Epithelial cell of proximal tubule (primary cell): ENCODE measurements at places on chromosomes 13 and 19. TPM values are rescaled to one million over a fixed set of nuclear protein-coding genes. Genes with fewer than 3 reads are reported as not detected.

The KCNK6 gene
- 3.8 and 3.9 TPM in 2 replicates for total RNA-seq

The GJA3 gene
- 0.14 and 0.58 TPM in 2 replicates for total RNA-seq

The GPC6 gene
- 10.2 and 18.7 TPM in 2 replicates for total RNA-seq

The PROZ gene
- not detected in 2 replicates for total RNA-seq

The IZUMO2 gene
- 0.29 TPM in 1 of 2 replicates, not detected in the other for total RNA-seq

The ZNF77 gene
- 1.6 and 2.6 TPM in 2 replicates for total RNA-seq

The GPR12 gene
- not detected in 2 replicates for total RNA-seq

DNA sequence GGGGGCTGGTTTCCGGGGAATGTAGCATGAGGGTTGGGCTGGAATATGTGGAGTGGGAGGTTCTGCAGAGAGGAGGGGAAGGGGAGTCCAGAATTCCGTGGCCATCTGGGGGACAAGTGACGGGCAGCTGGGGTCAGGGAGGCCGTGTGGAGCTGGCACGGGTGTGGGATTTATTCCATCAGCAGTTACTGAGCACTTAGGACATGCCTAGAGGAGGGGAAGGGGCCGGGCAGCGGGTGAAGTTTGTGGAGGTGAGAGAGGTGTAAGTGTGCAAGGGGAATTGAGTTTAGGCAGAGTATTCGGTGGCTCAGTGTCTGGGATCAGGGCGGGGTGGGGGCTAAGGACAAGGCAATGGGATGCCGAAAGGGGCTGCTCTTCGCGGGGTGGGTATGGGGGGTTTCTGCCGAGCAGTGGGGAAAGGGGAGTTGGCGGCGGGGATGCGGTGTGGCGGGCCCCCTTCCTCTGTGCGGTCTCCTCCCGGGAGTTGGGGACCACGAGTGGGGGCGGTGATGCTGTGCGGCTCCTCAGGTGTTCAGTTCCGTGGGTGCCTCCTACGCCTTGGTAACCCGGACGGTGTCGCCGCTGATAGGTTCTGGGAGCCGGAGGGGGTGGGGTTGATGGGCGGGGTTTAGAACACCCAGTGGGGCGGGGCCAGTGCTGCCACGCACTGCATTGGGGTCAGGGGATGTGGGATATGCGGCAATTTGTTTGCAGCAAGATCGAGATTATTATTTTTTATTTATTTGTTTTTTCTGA, 5.4 kb downstream of the CCDC61 start:
- no peak for DNase-seq

DNA sequence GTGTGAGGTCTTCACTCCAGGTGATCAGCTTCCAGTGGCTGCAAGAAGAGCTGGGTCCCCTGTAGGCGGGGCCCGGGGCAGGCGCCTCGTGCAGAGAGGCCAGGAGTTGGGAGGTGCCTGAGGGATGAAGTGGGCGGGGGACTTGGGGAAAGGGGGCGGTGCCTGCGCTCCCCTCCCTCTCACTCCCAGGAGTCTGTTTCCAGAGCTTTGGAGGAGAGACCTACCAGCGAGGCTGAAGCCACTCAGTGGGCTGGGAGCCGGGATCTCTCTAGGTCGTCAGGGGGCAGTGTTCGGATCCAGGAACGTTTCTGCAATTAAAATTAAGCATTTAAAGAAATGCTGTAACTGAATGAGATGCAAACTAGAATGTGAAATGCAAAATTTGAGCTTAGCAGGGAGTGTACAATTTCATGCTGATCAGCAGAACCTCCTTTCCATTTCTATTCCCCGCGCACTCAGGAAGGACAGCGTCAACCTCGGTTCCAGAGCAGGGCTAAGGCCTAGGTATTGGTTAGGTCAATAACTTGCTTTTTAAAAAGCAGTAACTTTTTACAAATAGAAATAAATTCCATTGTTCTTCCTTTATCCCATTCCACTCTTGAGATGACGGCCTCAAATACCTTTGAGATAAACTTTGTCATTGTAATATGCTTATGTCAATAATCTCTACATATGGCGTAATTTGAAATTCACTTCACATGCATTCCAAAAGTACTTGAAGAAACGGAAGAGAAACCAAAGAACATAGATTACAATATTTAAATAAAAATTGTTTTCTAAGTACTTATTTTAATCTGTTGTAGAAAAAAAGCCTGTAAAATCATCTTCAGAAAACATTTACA, 11.6 kb downstream of the ZNF160 start:
- no peak for DNase-seq

GRCh38 chr19:45746866-45747265, 13.6 kb downstream of the MEIOSIN start:
- no peak for DNase-seq

- no peak for DNase-seq
Measured at GRCh38 chr19:18253716-18254115, 20.5 kb downstream of the IQCN start.

GRCh38 chr19:12603714-12604113, 6.9 kb downstream of the ZNF490 start:
- DNase-seq = no peak

DNA sequence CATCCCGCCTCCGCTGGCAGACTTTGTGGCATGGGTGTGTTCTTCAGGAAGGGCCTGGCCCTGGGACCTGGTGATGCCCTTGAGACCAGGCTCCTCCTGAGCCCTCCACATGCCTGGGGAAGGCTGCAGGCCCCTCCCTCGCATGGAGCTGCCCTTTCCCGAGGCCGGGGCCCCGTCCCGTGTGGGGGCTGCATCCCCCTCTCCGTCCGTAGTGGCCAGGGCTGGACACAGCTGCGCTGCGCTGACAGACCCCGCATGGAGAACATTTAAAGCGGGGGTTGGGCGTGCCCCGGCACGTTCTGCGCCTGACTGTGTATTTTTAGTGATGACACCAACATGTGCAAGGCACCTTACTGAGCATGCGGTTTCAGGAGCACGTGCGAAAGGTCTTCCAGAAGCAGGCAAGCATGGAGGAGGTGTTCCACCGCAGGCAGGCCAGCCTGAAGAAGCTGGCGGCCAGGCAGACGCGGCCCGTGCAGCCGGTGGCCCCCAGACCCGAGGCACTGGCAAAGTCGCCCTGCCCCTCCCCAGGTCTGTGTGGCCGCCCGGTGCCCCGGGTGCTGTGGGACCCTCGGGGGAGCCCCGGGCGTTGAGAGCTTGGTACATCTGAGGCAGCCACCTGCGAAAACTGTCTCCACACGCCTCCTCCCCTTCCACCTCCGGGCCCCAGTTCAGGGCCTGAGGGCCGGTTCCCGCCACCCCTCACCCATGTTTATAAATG, 28.8 kb upstream of the F7 start:
- DNase-seq = no peak

- no peak for DNase-seq
Measured at GRCh38 chr13:103184413-103184812, 118.2 kb upstream of the SLC10A2 start.

DNA sequence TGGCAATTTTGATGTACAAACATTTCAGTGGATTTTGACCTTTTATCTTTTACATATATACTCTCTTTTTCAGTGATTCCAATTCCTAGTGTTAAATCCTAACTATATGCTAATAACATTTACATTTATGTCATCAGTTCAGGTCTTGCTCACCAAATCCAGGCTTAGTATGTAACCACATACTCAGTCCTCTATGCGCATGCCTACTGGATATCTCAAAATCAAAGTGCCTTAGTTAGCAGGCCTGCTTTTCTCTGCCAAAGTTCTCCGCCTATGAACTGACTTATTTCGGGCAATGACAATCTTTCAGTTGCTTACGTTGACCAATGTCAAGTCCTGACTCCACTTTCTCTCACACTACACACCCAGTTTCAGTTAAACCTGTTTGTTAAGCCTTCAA, 478.5 kb upstream of the SLITRK1 start:
- no peak for DNase-seq

GRCh38 chr19:3556978-3557460, 367 bp downstream of the MFSD12 start:
- DNase-seq = no peak

DNA sequence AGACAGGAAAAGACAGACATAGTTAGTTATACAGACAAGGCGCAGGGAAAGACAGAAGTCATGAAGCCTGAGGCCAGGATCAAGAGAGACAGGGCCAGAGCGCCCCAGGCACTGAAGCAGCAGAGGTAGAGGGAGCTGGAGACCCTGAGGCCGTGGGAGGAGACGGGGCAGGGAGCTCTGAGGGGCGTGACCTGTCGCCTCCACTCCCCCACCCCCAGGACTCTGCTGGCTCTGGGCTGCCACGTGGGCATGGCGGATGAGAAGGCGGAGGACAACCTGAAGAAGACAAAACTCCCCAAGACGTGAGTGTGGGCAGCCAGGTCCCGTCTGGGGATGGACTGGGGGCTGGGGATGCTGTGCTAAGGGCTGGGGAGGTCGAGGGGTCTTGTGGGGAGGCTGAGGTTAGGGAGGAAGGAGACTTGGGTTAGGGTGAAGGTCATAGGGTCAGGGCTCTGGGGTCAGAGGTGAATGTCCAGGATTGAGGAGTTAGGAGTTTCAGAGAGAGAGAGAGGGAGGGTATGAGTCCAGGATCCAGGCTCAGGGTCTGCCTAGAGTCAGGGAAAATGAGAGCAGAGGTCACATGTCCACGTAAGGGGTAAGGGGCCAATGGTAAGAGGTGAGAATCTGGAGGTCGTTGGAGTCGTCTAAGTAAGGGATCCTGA, 31.1 kb downstream of the RYR1 start:
- DNase-seq = no peak

DNA sequence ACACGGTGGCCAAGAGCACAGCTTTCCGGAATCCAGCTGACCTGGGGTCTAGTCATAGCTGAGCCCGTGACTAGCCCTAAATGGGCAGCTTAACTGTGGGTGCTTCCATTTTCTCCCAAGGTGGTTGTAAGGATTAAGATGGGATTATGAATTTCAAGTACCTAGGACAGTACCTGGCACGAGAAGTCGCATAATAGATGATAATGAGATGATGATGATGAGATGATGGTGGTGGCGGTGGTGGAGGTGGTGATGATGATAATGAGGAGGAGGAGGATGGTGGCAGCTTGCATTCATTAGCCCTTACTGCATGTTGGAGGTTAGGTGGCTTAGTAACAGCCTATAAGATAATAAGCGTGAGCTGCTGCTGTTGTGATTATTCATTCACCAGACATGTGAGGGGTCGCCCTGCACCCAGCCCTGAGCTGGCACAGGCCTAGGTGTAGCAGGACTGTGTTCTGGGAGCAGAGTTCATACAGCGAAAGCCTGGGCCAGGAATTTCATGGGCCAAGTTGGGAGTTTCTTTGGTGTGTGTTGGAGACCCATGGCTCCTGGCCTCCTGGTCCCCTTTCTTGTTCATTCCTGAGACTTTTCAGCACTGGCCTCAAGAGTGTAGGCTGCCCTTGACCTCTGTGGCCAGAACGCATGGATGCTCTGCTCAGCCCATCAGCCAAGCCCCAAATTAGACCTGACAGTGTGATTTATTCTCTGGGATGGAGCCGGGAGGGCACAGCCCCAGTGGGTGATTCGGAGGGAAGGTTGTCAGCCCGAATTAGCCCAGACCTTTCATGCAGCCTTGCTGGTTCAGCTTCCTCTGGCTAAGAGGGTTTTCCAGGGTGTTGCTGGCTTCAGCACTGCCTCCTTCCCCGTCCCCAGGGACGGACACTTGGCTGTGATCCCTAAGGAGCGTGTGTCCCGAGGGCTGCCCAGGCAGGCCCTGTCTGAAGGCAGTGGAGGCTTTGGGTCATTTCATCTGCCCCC, 128.8 kb downstream of the SIPA1L3 start:
- no peak for DNase-seq

DNA sequence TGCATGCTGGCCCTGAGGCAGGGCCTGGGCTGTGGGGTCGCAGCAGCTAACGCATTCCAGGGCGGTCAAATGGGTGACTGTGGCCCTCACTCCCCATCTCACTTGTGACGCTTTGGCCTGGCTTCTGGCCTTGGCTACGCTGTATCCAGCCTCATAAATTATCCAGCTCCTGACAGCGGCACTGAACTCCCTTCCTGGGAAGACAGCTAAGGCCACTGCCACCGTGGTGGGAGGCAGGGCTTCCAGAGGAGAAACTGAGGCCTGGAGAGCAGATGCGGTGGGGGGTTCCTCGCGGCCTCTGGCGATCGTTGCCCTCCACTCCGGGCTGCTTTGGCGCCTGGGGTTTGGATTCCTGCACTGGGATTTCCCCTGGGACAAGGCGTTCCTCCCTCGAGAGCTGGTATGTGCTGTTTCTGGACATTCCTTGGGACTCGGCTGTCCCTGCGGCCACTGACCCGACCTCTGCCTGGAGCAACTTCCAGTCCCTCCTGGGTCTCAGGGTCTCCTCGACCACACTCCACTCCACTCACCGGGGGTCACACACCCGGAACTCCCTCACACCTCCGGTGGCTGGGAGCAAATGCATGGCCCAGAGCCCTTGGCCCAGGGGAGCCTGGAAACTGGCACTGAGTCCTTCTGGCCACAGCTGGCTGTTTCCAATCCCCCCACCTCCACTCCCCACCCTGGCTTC, 3.4 kb downstream of the TBXA2R start:
- no peak for DNase-seq

DNA sequence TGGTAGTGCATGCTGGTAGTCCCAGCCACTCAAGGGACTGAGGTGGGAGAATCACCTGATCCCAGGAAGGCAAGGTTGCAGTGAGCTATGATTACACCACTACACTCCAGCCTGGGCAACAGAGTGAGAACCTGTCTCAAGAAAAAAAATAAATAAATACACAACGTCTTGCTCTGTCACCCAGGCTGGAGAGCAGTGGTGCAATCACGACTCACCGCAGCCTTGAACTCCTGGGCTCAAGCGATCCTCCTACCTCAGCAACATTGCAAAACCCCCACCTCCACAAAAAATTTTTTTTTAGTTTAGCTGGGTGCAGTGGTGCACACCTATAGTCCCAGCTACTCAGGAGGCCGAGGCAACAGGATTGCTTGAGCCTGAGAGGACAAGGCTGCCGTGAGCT, 8.8 kb downstream of the TPM4 start:
- no peak for DNase-seq

DNA sequence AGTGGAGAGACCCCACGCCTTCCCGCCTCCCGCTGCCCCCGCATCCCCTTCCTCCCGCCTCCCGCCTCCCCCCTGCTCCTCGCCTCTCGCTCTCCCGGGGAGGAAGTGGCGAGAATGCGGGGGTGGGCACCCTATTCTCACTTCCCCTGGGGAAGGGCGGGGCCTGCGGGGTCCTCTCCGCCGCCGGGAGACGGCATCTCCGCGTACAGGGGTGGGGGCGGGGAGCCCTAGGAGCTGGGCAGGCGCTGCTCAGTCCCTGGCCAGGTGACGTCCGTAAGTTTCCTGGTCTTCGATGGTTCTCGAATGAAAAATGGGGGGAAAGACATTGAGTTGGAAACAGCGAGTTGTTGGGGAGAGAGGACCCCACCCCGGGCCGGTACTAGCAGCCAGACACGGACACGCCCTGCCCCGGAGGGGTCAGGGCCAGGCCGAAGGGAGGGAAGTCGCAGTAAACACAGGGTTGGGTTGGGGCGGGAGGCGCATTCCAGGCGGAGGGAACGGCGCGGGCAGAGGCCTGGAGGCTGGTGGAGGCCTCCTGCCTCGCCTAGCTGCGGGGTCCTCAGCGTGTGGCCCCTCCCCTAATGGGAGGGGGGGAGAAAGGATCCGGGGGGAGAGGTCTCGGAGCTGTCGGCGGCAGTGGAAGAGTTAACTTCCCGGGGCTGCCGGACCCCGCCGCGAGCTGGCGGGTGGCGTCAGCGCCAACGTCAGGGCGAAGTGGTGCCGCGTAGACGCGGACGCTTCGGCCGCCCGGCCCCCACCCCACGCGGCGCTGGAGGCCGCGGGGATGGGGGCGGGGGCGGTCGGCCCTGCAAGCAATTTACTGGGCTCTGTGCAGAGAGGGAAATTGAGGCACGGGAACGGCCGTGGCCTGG, 10.4 kb upstream of the JUND start:
- DNase-seq = no peak
